ENCODE measurements at places on chromosomes 16 and 17.

GRCh38 chr17:76946772-76947135 is 78.5 kb downstream of the MGAT5B start:
- no peak for DNase-seq

- no peak for DNase-seq
Observed at GRCh38 chr16:728131-728889, 1.4 kb downstream of the HAGHL start.

GRCh38 chr17:82487910-82488309 is 29.4 kb downstream of the NARF start:
- no peak for DNase-seq

GRCh38 chr17:1714427-1714979 is 4.3 kb upstream of the TLCD2 start:
- DNase-seq, result peak; percentile 94

DNA sequence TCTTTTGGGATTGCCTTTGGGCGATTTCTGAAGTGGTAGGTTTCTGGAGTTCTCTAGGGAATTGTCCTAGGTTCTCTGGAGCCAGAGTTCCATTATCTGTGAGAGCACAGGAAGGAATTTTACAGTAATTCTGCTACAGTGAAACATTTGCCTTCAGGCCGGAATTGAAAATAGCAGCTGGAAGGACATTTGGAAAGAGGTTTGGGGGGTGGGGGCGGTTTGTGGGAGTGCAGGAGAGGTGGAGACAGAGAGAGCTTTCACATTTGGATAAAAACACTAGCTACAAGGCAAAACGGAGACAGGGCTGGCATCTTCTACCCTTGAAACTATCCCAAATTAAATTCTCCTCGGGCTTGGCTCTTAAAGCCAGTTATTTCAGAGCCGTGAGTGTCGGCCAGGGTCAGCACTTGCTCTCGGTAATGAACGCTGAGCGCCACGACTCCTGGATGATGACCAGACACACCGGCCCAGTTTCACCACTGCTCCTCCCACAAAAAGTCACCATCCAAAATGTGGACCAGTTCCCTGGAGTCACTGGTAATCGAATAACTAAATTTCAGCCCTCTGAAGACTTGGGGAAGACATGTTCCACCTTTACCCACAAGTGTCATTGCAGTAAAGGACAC is 67.7 kb upstream of the TANC2 start:
- no peak for DNase-seq

- no peak for DNase-seq
Observed at GRCh38 chr16:72427051-72427782, 255.3 kb upstream of the PMFBP1 start.

GRCh38 chr16:28826141-28826540 is 3.3 kb downstream of the ATXN2L start:
- DNase-seq, result peak; percentile 33

GRCh38 chr16:23893986-23894385 is 58.2 kb downstream of the PRKCB start:
- DNase-seq, result no peak

DNA sequence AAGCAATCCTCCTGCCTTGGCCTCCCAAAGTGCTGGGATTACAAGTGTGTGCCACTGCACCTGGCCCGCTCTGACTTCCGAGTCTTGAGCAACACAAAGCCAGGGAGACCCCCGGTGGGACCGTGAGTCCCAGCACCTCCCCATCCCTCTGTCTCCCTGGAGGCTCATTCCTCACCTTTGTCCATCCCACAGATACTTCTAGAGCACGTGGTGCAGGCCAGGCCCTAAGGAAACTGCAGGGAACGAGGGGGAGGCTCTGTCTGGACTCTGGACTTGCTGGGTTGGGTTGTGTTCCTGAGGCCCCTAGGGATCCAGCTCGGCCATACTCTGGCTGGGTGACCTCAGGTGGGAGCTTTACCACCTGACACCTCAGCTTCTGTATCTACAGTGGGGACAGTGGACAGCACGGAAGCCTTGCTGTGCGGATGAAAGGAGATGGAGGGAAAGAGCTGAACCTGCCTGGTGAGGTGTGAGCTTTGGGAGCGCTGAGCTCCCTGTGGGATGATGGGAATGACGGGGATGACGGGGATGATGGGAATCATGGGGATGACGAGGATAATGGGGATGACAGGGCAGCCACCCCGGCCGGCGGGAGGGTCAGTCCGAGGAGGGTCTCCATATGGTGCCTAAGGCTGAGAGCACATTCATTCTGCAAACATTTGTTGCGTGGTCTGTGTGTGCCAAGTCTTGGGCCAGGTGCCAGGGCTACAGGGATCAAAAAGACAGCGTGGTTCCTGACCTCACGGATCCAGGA is 26.6 kb downstream of the C16orf74 start:
- DNase-seq, result no peak

- peak; percentile 60 for DNase-seq
Observed at GRCh38 chr17:8384801-8385378, 1.9 kb upstream of the RPL26 start.

DNA sequence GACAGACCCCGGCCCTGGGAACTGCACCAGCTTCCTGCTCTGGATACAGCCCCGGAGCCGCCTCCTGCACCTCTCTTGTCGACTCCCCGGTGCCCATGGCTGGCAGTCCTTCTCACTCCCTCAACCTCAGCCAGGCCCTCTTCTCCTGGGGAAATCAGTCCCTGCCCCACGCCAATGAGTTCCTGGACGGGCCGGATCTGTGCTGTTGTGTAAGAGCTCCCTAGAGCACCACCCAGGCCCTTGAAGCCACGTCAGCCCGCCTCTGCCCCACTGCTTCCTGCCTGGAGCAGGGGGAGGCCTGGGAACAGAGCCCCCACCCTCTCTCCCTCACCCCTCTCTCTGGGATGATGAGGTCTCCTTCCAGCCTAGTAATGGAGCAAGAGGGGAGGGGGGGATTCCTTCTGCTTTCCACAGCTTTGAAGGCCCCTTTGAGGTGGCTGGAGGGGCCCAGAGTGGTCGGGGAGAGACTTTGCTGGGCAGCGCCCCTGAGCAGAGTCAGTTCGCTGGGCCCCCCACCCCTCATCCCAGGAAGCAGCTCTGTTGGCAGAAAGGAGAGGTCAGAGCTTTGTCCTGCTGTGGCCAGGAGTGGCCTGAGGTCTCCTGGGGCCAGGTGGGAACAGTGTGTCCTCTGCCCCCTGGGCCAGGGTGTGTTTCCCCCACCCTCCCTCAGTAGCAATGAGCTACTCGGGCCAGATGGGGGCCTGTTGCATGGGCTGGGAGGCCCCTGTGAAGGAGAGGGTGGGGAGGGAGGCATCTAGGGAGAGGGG is 3.8 kb downstream of the PRR29 start:
- DNase-seq, result no peak

GRCh38 chr17:44203731-44204440 is 4.2 kb upstream of the ATXN7L3 start:
- peak; percentile 46 for DNase-seq

DNA sequence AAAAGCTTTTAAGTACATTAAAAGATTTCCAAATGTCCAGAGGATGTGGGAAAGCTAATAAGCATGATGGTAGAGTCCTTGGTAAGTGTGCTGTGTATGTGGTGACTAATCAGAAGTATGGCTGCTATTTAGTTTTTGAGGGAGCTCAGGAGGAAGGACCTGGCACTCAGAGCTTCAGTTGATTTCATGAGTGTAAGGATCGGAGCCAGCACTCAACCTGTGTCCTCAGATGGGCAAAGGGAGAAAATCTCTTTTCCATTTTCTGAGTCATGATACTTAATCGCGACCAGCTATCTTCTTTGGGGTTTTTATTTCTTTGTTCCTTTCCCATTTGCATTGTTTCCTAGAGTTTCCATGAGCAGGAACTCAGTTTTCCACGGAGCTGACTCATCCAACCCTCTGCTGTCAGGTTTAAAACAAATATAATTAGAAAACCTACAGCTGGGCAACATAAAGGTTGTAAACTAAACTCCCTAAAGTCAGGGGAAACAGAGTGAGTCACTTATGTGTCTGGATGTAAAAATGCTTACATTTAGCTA is 125.4 kb downstream of the MAP2K6 start:
- no peak for DNase-seq

GRCh38 chr16:24046442-24046841 is 209.7 kb upstream of the CACNG3 start:
- no peak for DNase-seq

- DNase-seq, result no peak
Observed at GRCh38 chr17:21184570-21184969, 29.4 kb downstream of the TMEM11 start.

DNA sequence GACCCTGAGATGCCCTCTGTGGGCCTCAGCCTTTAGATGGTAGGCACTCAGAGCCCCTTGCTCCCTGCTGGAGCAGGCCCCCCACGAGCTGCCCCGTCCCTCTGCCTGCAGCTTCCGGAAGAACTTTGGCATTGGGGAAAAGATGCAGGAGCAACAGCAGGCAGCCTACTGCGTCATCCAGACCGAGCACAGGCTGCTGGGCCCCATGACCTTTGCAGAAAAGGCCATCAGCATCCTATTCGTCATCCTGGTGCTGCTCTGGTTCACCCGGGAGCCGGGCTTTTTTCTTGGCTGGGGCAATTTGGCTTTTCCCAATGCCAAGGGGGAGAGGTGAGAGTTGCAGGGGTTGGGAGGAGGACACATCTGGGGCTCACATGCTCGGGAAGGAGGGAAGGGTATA is 12.7 kb upstream of the FOXN1 start:
- no peak for DNase-seq

GRCh38 chr17:7001318-7001961 is 5.6 kb downstream of the ALOX12 start:
- DNase-seq, result no peak

- peak; percentile 41 for DNase-seq
Observed at GRCh38 chr16:76535-77272, 1.3 kb upstream of the MPG start.
